Nephron progenitor cell (in vitro differentiated cells): ENCODE measurements at places on chromosomes 5 and 9.

- DNase-seq = no peak
These were observed 528.0 kb upstream of the SEMA6A start for GRCh38 chr5:117102591-117102990.

DNA sequence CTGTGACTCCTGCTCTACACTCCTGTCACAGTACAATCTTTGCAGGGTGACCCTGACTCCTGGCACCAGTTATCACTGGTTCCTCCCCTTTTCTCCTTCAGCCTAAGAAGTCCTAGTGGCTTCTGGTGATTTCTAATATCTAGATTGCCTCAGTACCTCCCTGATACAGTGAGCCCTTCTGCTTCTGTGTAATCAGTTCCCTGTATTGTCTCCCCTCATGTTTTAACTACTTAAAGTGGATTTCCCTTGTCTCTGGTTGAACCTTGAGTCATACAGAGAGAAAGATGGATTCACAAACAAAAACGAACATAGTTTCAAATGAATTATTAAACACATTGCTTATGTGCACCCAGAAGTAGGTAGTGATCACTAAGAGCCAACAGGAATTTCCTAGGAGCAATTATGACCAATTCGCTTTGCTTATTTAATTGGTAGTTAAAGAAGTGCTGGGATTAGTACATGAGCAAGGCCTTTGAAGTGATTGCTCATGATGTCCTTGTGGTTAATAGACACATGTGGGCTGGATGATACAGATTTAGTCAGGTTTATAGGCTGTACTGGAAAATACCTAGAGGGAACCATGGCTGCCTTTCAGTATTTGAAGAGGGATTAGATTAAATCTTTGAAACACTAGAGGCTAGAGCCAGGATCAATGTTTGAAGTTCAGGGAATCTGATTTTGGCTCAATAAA is 145.8 kb upstream of the MEF2C start:
- DNase-seq = no peak

DNA sequence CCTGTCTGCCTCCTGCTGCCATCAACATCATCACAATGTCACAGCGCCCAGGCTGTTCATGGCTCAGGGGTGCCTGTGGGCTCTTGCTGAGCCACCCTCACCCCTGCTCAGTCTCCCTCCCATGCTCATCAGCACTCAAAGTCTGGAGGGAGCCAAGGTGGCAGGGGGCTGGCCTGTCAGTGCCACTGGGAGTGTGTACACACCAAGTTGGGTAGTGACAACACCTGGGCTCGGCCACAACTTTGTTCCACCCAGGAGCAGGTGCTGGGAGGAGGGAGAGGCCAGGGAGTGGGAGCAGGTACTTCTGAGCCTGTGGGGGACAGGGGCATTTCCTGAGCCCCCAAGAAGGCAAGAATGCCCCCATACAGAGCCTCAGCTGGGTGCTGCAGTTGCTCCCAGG is 77.5 kb upstream of the C6 start:
- no peak for DNase-seq

DNA sequence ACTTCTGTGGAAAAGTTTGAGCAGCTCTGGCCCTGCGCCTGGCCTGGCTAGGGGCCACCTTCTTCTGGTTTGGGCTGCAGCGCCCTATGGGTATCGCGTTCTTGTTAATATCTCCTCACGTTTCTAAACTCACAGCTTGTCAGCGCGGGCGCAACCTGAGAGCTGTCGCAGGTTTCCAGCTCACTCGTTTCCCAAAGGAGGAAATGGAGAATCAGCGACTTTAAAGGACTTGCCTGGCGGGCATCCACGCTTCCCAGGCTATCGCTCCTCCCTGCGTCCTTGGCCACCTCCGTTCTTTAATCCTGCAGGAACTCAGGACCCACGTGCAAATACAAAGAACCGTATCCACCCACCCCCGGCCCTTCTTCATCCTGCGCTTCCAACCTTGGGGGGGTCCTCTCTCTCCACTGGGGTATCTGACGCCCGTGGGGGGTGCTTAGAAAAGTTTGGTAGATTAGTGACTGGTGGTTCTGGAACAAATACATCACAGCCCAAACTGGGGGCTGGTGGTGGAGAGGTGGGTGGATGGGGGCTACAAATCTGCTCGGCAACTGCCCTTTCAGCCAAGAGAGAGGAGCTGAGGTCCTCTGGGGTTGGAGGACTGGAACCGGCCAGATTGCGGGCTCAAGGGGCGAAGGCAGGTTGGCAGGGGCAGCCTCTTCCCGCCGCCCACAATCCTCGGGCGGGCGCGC is 578 bp upstream of the PSAT1 start:
- DNase-seq = peak; percentile 43

- DNase-seq = no peak
These were observed 87.3 kb downstream of the INSYN2B start for GRCh38 chr5:169893010-169893409.

DNA sequence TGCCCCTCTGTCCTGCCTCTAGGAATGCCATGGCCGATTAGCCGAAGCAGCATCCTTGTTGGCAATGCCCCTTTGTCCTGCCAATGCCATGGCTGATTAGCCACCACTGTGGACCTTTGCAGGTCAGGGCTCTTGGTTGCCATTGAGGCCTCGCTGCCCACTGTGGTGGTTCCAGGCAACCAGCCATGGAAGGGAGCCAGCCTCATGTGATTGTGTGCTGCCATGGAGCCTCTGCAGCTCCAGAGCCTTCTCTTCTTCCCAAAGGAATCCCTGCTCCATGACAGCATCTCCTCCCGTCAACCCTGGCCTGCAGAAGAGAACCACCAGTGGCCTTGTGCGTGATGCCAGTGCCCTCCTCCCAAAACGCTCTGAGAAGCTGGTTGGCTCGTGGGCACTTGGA is 187.0 kb downstream of the CACNA1B start:
- DNase-seq = no peak

DNA sequence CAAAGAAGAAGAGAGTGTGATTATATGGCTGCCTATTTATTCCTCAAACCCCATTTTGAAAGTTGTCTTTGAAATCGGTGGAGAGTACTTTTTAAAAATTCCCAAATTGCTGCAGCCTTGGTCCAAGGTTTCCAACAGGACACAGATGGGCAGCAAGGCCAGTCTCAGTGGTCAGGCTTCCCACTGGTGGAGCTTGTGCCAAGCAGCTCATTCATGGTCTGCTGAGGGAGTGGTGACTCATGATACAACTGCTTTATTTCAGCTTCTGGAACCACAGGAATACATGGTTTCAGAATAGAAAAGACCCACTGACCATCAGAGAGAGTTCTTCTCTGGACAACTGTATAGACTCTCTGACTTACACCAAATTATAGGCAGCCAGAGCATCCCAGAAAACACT is 673.1 kb upstream of the KLF4 start:
- no peak for DNase-seq

DNA sequence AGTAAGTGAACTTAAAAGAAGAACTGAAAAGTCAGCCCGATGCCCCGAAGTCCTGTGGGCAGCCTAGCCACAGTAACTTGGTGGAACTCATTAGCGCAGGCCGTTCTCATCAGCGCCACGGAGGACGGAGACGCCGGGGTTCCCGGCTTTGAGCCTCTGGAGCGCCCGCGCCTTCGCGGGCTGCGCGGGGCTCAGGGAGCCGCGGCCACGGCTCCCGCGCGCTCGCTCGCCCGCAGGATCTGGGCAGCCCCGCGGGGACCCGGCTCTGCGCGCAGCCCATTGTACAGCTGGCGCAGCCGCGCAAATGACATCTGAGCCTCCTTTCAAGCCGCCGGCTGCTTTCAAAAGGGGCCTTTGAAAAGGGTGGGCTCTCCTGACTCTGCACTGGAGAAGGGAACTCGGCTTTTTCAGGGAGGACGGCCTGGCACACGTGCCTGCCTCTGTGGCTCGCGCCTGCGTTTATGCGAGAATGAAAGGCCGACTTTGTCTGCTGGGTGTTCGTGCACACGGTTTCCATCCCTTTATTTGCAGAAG is 40.7 kb downstream of the TLR4 start:
- no peak for DNase-seq

GRCh38 chr5:8826508-8826907 is 719.4 kb downstream of the SEMA5A start:
- no peak for DNase-seq

GRCh38 chr9:37187292-37187691 is 66.9 kb downstream of the ZCCHC7 start:
- no peak for DNase-seq

- no peak for DNase-seq
These were observed 36.7 kb upstream of the F2R start for GRCh38 chr5:76679231-76679630.

GRCh38 chr9:3541206-3541605 is 15.4 kb upstream of the RFX3 start:
- no peak for DNase-seq

GRCh38 chr9:98164912-98165311 is 27.5 kb downstream of the CORO2A start:
- no peak for DNase-seq

DNA sequence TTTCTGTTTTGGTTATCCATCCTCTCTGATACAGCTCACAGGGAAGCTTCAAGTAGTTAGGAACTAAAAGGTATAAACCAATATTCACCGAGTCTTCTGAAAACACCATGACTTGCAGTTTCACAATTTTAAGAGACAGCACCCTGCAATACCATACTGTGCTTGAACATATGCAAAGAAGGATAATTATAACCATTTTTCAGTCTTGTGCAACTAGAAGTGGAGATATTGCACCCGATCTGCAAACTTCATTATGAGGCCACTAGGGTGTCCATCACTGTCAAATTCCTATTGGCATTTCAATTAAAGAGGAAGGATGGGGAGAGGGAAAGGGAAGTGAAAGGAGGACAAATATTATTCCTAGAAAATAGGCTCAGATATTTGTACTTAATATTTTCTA is 32.4 kb upstream of the CEP120 start:
- DNase-seq = no peak

- no peak for DNase-seq
These were observed 14.3 kb downstream of the GEMIN5 start for GRCh38 chr5:154923441-154924430.

GRCh38 chr5:151016700-151017099 is 3.7 kb upstream of the GPX3 start:
- no peak for DNase-seq

- no peak for DNase-seq
These were observed 607.2 kb upstream of the WWC1 start for GRCh38 chr5:167684251-167684650.

- no peak for DNase-seq
These were observed 47.0 kb upstream of the CHD1 start for GRCh38 chr5:98975682-98976407.
